HT1080 (cell line): ENCODE measurements at places on chromosomes 2 and 18. TPM values are rescaled to one million over a fixed set of nuclear protein-coding genes. Genes with fewer than 3 reads are reported as not detected.
A peak's percentile ranks its signal among the peaks of the same experiment; 100 is the strongest.

- no peak for DNase-seq
These were observed 77.7 kb downstream of the MAP3K20 start for GRCh38 chr2:173153301-173153885.

- DNase-seq: no peak
These were observed 36.1 kb downstream of the MCFD2 start for GRCh38 chr2:46879511-46879910.

DNA sequence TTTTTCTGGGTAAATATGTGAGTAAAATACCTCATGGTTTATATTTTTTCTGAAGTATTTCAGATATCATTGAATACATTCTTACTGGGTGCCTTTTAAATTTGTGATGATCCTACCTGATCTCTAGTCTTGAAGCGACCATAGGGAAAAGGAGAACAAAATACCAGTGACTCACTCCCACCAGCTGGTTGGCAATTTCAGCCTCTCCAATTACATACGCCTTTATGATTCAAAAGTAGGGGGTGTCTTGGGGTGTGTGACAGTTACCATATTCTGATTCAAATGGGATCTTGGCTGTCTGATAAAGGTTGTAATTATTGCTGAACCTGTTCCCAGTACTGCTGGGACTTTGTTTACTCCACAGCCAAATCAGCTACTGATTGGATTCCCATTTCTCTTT, 175.9 kb upstream of the NXPH2 start:
- peak; percentile 39 for DNase-seq

- DNase-seq: peak; percentile 26
These were observed 137.9 kb downstream of the ATAD2B start for GRCh38 chr2:23789012-23789411.

DNA sequence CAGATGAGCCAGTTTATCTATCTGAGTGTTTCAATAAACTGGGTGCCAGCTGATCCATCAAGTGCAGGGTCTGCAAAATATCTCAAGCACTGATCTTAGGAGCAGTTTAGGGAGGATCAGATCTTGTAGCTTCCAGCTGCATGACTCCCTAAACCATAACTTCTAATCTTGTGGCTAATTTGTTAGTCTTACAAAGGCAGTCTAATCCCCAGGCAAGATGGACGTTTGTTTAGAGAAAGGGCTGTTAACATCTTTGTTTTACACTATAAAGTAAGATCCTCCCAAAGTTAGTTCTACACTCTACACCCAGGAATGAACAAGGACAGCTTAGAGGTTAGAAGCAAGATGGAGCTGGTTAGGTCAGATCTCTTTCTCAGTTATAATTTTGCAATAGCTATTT, 28.7 kb upstream of the HNMT start:
- DNase-seq: no peak

GRCh38 chr2:419687-420317, 131.9 kb upstream of the ALKAL2 start:
- DNase-seq: no peak

The GPR155 gene
- 0.90 and 3.5 TPM in 2 replicates for total RNA-seq

The REG3G gene
- total RNA-seq: 0.23 TPM in 1 of 2 replicates, not detected in the other

The SCN2A gene
- total RNA-seq: 4.4 and 4.6 TPM in 2 replicates
